Activated naive CD8-positive, alpha-beta T cell treated with anti-CD3 and anti-CD28 coated beads for 36 hours (primary cell): ENCODE measurements at places on chromosomes 3 and 15.

DNA sequence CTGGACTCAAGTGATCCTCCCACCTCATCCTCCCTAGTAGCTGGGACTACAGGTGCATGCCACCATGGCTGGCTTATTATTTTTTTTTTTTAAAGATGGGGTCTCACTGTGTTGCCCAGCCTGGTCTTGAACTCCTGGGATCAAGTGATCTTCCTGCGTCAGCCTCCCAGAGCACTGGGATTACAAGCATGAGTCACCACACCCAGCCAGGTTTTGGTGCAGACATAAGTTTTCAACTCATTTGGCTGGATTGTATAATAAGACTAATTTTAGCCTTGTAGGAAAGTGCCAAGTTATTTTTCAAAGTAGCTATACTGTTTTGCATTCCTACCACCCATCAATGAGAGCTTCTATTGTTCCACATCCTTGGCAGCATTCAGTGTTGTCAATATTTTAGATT is 32.1 kb downstream of the BUB1B start:
- no peak for DNase-seq

GRCh38 chr3:130457671-130458070 is 59.3 kb upstream of the COL6A6 start:
- no peak for DNase-seq

DNA sequence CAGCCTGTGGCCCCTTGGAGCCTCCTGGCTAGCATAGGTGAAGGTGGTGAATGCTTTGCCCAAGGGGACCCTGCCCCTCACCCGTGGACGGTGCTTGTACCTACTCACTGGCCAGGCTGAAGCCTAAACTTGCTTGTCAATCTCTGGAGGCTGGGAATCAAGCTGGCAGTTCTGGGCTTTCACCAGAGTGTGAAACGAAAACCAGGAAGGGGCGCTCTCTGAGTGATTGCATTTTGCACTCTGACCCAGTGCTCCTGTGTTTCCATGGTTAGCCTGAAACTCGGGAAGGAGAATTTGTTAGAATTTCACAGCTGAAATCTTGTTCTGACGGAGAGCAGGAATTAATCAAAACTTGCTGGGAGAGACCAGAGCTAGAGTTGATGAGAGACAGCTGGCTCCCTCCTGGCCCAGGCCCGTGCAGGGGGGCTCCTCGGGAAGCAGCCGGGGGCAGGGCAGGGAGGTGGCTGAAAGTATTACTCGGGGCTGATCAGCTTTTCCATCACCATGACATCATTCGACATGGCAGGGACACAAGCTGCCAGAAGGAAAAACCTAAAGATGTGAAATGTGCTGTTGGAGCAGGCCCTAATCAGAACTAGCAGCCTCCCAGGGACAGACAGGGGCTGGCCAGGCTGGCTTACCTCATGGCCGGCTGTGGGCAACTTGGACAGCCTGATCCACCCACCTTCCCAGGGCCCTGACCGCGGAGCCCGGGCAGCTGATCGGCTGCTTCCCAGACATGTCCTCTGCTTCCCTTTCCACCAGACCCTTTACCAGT is 323.6 kb upstream of the CTDSPL start:
- no peak for DNase-seq

GRCh38 chr3:115823083-115823482 is 199.8 kb downstream of the GAP43 start:
- DNase-seq: no peak
